ENCODE measurements at places on chromosomes 12 and 14.

GRCh38 chr12:63212316-63212715 is 61.3 kb upstream of the AVPR1A start:
- no peak for DNase-seq

DNA sequence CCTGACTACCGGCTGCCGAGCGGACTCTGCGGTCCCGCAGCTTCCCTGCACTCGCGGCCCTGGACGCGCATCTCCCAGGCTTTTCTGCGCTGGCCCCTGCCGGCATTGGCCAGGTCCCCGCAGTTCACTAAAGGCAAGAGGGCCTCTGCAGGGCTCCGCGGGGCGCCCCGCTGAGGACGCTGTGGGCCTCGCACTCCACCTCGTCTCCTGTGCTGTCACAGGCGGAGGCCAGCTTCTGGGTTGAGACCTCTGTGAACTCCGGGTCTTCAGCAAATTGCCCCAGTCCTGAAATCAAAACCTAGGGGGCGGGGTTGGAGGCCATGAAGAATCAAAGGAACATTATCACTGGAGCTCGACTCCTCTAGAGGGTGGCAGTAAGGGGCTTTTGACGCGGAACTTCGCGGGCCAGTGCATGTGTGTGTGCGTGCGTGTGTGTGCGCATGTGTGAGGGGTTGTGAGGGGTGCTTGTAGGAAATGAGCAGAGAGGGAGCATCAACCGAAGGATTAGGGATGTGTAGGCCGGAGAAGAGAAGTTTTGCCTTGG is 68.5 kb upstream of the CAPRIN2 start:
- DNase-seq = peak; percentile 52

GRCh38 chr14:38063711-38064320 is 143.9 kb upstream of the SSTR1 start:
- DNase-seq = no peak

DNA sequence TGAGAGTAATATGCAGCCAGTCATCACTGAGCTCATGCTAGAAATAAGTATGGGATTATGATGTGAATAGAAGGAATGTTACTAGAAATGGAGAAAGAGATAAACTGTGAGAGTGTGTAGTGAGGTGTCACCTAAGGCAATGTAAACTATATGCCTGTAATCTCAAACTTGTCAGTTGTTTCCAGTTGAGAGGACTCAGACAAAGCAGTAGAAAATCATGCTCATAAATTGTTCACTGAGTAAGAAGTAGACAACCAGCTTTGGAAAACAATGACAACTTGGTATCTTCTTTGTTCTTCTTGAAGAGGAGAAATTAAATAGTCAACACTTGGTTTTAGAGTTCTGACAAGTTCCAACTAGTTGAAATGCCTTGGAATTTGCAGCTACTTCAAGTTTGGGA is 148.5 kb upstream of the OR4E1 start:
- no peak for DNase-seq

DNA sequence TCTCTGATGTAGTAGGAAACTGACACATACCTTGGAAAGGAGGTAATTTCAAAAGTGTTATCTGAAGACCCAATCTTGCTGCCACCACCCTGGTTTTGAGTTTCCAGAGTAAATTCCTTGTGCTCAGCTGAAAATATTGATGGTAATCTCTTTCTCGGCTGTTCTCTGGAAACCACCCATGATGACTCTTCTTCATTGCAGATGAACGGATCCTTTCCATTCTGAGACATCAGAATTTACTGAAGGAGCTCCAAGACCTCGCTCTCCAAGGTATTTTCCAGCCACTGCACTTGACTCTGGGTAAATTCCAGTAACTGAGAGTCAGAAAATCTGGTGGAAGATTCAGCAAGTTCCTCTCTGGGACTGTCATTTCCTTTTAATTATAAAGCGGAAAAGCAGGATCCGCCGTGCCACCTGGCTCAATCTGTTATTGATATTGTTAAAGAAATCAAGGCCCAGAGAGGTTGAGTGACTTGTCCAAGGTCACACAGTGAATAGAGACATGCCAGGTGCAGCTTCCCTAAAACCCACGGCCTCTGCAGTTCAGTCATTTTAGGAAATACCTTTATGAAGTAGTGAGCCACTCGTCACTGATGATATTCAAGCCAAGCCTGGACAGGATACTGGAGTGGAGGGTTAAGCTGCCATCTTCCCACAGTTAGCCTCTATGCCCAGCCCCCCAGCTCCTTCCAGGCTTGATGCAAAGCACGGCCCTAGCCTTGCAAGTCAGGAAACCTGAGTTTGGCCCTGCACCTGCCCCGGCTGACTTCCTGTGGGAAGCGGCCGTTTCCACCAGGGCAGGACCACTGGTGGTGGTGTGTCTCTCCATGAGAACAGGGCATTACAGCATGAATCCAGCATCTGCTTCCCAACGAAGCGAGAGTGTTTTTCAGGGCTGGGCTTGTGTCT is 4.7 kb downstream of the CHGA start:
- no peak for DNase-seq

DNA sequence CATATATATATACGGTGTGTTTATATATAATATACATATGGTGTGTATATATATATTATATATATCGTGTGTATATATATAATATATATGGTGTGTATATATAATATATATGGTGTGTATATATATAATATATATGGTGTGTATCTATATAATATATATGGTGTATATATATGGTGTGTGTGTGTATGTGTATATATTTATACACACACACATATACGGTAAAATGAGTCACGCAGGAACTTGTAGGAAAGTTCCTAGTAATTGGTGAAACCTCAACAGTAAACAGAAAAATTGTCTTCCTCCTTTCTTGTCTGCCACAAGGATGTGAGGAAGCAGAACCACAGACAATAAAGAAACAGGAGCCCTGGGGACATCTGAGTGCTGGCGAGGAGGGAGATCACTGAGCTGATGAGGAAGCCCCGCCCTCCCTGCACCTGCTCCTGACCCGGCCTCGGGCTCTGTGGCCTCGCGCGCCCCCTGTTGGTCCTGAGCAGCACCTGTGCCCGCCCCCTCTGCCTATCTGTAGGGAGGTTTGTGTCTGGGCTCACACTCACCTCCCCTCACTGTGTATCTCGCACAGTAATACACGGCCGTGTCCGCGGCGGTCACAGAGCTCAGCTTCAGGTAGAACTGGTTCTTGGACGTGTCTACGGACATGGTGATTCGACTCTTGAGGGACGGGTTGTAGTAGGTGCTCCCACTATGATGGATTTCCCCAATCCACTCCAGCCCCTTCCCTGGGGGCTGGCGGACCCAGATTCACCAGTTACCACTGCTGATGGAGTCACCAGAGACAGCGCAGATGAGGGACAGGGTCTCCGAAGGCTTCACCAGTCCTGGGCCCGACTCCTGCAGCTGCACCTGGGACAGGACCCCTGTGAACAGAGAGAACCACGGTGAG is 1079.4 kb downstream of the TMEM121 start:
- DNase-seq = no peak

DNA sequence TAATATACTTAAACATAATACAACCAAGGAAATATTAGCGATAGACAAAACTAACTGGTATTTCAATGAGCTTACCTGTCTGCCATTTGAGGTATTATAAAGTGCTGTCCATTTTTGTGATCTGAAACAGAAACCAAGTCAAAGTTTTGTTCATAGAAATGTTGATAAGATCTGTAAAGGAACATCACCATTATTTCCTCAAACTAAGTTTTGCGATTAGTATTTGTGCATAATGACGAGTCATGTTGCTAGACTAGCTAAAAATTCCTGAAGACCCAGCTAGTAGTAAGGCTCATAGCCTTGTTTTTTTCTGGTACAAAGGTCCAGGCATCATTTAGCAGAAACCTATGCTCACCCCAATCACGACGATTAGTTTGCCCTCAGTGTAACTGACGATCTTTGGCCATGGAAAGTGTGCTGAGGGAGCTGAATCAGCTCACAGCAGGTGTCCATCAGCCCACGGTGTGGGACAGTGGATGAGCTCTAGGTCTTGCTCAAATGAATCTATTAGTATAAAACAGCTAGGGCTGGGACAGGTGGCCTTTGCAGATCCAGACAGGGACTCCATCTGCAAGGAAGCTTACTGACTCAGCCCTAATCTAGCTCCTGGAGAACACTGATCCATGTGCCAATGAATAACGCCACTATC is 28.7 kb downstream of the GIT2 start:
- no peak for DNase-seq

DNA sequence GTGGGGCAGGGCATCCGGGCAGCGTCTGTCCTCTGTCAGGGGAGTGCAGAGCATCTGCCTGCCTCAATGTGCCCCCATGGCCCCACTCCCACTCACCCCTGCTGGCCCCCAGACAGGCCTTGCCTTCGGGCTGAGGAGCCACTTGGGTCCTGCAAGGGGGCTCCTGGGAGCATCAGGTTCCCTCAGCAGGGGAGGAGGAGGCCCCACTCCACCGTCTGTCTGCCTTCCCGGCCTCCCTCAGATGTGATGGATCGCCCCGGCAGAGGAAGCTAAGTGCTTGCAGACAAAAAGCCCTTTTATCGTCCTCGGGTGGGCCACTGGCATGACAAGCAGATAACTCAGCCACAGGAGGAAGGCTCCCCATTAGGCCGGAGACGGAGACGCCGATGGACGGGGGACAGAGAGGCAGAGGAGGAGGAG is 35.1 kb downstream of the NCOR2 start:
- DNase-seq = no peak

GRCh38 chr14:34051966-34052657 is 101.2 kb upstream of the EGLN3 start:
- DNase-seq = no peak

GRCh38 chr14:105212541-105213300 is 31.6 kb upstream of the NUDT14 start:
- no peak for DNase-seq

GRCh38 chr12:125189502-125189901 is 124.3 kb downstream of the AACS start:
- no peak for DNase-seq

DNA sequence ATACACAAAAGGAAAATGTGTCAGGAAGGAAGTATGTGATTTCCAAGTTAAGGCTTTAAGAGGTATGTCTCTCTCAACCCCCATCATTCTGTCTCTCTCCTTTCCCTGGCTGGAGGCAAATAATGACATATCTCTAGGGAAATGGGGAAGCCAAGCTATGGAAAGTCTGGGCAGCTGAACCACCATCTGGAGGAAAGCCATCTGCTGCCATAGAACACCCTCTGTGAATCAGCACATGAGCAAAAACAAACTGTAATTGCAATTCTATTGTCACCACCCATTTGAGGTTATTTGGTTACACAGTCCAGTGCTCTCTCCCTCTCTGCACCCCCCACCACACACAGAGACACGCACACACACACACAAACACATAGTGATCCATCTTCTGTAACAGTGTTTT is 766.2 kb downstream of the FLRT2 start:
- DNase-seq = no peak

DNA sequence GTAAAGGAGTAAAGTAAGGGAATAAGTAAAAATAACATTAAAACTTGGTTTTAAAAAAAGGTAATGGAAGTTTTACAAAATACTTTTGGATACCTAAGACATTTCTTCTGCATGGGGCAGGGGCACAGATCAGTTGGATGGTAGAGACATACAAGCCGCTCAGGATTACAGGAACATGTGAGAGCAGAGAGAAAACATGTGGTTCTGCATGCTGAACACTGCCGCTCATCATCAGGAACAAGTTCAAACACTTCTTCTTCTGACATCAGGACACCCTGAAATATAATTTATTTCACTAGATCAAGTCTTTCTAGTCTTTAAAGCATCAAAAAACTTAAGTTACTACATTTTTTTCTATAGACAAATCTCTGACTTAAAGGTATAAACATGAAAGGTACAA is 60.9 kb upstream of the SLC6A13 start:
- no peak for DNase-seq

DNA sequence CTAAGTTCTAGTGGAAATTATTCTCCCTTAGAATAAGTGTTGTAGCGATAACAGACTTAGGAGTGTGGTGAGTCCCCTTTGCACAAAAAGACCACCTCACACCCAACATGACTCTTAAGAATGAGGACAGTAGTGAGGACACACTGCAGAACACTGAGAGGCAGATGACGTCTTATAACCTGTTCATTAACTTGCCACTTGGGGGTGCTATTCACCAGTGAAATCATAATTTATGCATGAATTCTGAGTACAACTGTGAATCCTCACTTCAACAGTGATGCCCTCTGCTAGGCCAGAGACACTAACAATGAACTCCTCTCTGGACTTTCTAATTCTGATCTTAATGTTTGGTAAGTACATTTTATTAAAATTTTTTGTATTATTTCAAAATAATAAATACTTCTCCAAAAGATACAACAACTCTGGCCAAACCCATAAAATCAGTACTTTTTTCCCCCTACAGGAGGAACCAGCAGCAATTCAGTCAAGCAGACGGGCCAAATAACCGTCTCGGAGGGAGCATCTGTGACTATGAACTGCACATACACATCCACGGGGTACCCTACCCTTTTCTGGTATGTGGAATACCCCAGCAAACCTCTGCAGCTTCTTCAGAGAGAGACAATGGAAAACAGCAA is 274.7 kb downstream of the DAD1 start:
- peak; percentile 46 for DNase-seq

DNA sequence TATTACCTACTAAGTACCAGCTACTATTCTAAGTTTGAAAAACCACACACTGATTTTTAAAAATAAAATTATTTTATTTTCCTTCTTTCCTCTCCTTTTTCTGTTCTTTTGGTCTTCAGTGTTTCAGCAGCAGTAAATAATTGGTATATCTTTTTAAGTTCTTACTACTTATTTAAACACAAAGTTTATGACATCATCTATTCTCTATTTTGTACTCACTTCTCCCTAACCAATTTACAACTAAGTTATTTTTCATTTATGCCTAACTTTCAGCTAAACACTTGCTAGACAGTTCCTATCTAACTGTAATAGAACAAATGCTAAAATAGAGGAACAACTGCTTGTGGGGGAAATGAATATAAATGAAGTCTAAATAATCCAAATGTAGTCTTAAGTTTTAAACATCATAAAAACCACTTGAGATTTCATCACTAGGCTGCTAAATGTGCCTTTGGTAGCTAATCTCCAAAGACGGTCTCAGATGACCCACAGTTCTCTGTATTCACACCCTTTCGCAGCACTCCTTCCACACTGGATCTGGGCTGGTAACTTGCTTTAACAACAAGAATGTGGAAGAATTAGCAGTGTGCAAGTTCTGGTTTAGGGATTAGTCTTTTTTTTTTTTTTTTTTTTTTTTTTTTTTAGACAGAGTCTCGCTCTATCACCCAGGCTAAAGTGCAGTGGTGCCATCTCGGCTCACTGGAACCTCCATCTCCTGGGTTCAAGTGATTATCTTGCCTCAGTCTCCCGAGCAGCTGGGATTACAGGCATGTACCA is 41.0 kb downstream of the TFCP2 start:
- no peak for DNase-seq

GRCh38 chr12:5177096-5177495 is 133.4 kb downstream of the KCNA5 start:
- DNase-seq = no peak

GRCh38 chr12:26271889-26272492 is 76.6 kb downstream of the SSPN start:
- peak; percentile 84 for DNase-seq

GRCh38 chr14:26163761-26164160 is 434.1 kb downstream of the NOVA1 start:
- no peak for DNase-seq
